ENCODE measurements at places on chromosomes 1 and 21.

- peak; percentile 44 for DNase-seq
Measured at GRCh38 chr1:248611883-248612414, 14.4 kb upstream of the OR2T10 start.

DNA sequence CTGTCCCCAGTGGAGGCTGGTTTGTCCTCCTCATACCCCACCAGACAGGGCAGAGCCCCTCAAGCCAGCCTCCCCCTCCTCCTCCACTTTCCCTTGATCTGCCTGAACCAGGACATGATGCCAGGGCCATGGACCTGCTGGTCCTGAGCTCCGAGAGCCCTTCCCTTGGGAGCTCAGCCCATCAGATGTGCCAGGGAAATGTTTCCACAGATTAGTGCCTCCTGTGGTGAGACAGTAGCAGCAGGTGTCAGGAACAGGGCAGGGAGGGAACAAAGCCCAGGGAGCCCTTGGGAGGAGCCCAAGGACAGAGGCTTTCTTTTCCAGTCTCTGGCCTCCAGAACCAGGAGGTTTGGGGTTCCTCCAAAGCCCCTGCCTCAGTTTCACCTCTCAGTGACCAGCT, 14.6 kb upstream of the SLC41A1 start:
- DNase-seq: no peak

DNA sequence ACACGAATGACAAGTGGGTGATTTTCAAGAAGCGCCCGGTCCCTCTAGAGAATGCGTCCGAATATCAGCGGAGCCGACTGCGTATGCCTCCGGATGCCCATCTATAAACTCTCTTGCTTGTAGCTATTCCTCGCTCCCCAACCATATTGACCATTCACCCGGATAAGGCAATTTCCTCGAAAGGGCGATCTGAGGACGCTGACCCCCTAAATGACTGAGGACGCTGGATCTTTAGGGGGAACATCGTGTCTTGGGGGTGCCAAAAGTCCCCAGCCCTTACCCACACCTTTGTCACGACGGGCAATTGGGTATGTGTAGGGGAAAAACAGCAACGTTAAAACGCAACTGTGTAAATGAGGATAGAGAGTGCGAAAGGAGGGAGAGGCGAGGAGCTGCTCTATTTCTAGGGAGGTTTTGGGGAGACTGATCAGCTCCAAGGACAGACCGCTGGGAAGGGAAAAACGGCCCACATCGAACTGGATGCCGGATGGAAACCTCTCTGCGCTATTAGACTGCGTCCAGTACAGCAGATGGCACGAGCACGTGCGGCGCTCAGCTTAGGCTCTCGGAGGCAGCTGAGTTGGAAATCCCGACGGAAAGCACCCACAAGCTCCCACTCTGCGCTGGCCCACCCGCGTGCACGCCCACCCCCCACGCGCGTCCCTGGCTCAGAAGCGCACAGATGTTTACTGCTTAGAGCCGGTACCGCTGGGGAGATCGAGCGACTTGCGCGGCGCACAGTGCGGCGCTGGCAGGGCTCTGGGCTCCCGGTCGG, 2.9 kb upstream of the PRRX1 start:
- no peak for DNase-seq

DNA sequence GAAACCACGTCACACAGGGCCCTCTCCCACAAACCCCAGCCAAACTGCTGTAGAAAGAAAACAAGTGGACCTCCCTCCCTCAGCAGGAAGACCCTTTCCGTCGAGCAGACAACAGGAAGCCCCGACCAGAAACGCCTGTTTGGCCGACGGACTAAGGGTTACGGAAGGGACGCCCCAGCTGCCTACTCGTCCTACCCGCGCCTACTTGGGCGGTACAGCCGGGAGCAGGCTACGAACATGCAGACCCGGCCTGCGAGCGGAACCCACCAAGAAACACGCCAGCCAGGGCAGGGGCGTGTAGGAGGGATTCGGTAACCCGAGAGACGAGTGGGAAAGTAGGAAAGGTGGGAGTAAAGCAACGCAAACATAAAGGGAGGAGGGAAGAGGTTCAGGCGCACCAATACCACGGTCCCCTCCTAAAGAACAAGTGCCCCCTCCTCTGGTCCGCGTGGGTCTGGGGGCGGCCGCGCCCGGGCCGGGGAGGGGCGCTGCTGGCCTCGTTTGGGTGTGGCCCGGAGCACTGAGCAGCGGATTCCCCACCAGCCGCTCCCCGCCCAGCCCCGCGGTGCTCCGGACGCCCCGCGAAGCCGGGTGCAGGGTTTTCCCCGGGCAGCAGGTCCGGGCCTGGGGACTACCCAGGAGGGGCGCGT, 450 bp downstream of the S100A10 start:
- DNase-seq: peak; percentile 63

GRCh38 chr1:203295796-203296195, 9.5 kb upstream of the BTG2 start:
- DNase-seq: no peak

GRCh38 chr1:225342695-225343094, 85.1 kb downstream of the LBR start:
- no peak for DNase-seq

DNA sequence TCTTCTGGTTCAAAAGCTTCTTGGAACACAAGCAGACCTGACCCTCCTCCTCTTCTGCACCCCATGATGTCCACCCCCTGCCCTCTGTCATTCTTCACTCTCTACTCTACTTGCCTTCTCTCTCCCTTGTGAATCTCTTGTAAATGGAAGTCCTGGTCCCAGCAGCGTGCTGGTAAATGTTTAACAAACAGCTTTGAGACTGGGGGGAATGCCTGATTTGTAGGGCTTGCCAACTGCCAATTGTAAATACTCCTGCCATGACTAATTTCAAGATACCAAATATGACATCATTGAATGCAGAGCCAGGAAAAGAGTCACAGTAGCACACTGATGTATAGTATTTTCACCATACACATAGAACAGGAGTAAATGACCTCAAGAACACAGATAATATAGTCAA, 40.9 kb upstream of the LRRN2 start:
- peak; percentile 53 for DNase-seq

- DNase-seq: no peak
Measured at GRCh38 chr1:17688217-17688810, 66.8 kb upstream of the ACTL8 start.

GRCh38 chr21:19031953-19032352, 628.4 kb upstream of the TMPRSS15 start:
- DNase-seq: no peak

DNA sequence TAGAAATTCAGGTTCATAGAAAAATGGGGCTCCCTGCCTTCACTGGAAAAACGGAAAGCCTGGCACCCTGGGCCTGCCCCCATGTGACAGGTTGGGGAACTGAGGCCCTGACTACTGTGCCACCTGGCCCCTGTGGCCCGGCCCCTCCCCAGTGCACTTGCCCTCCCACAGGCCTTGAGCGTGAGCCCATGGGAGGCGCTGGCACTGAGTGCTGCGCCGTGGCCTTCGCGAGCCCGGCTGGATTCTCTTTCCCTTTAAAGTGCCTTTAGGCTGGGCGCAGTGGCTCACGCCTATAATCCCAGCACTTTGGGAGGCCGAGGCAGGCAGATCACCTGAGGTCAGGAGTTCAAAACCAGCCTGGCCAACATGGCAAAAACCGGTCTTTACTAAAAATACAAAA, 45.7 kb downstream of the SLC37A1 start:
- DNase-seq: no peak

DNA sequence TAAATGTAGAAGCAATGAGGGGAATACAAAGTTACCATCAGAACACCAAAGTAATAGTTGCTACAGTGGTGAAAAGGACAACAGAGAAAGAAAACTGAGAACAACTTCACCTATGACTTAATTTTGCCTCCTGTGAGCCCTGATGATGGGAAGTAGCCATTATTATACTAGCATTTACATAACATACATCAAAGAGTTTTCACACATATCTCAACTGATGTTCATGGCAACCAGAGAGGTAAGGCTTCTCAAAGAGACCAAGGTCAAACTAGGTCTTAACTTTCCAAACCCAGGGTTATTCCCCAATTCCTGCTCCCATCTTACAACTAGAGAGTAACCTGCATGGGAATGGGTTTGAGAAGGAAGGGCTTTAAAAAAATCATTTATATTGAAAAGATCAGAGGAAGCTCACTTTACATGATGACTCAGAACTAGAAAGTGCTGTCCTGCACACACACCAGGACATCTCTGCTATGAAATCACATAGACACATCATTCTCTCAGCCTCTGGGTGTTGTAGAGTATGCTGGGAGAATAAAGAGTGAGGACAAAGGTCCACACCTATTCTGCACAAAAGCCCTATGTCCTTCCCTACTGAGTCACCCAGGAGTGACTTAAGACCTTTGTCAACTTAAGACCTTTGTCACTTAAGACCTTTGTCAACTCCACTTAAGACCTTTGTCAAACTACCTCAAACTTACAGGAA, 179.7 kb downstream of the TNFSF18 start:
- peak; percentile 67 for DNase-seq

GRCh38 chr1:186819126-186819525, 9.6 kb upstream of the PLA2G4A start:
- DNase-seq: peak; percentile 79

DNA sequence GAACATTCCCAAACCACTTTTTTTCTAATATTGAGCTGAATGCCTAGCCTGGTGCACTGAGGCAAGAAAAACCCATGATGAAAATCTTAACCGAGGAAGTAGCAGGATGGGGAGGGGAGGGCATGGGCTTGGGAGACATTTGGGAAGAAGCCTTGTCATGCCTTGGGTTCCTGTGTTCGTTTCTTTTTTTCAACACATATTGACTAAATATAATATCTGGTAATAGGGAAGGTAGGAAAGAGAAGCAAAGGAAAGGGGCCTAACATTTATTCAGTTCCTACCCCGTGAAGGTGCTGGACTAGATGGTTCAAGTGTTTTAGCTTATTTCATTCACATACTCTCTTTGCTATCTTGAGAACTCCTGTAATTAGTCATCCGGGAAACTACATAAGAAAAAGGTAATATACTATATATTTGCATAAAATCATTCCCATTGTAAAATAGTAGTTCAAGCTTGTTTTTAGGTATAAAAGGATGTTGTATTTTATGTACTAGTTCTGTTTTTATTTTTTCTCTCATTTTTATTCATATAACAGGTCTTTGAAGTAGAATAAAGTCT, 62.1 kb downstream of the ST3GAL3 start:
- no peak for DNase-seq

DNA sequence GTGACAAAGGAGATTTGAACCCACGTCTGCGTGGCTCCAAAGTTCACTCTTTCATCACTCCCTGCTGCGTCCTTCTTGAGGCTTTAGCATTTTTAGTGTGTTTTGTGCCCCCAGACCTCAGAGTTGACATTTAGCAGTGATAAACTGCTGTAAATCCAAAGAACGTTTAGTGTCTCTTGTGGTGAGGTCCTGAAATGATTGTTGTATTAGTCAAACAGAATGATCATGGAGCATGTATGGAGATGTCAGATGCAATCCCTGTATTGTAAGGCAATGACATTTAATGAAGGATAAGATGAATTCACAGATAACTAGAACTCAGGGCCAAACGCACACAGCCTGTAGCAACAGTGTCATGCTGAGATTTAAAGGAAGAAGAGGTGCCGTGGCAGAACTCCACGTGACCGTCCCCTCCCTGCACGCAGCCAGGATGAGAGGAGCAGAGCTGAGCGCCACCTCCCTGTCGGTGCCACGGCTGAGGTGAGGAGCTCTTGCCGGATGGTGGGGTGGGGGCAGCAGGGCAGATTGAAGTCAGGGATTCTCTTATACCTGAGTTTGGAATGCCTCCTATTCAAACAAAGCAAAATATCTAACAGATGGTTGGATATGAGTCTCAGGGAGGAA, 30.1 kb downstream of the NTPCR start:
- peak; percentile 46 for DNase-seq

- DNase-seq: peak; percentile 23
Measured at GRCh38 chr1:155379631-155380090, 59.0 kb downstream of the RUSC1 start.

GRCh38 chr1:229092377-229093237, 178.3 kb upstream of the RAB4A start:
- no peak for DNase-seq

- DNase-seq: no peak
Measured at GRCh38 chr1:230277201-230278025, 148.7 kb downstream of the PGBD5 start.

DNA sequence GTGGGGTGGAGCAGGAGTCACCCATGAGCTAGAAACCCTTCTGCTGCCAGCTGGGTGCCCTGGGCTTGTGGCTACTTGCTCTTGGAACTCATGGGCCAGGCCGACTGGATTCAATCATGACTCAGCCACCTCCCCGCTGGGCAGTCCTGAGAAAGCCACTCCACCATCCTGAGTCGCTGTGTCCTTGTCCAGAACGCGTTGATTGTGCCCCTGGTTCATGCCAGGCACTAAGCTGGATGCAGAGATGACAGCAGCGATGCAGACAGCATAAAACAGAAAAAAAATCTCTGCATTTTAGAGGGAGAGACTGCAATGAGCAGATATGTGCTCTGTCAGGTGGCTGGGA, 10.6 kb downstream of the PADI1 start:
- peak; percentile 58 for DNase-seq

- DNase-seq: no peak
Measured at GRCh38 chr1:75671708-75672107, 52.8 kb upstream of the ACADM start.

- DNase-seq: no peak
Measured at GRCh38 chr1:174713796-174714195, 266.0 kb downstream of the GPR52 start.

- no peak for DNase-seq
Measured at GRCh38 chr1:205236951-205237475, 9.3 kb downstream of the TMCC2 start.

GRCh38 chr1:226611301-226611700, 62.7 kb downstream of the STUM start:
- DNase-seq: no peak

DNA sequence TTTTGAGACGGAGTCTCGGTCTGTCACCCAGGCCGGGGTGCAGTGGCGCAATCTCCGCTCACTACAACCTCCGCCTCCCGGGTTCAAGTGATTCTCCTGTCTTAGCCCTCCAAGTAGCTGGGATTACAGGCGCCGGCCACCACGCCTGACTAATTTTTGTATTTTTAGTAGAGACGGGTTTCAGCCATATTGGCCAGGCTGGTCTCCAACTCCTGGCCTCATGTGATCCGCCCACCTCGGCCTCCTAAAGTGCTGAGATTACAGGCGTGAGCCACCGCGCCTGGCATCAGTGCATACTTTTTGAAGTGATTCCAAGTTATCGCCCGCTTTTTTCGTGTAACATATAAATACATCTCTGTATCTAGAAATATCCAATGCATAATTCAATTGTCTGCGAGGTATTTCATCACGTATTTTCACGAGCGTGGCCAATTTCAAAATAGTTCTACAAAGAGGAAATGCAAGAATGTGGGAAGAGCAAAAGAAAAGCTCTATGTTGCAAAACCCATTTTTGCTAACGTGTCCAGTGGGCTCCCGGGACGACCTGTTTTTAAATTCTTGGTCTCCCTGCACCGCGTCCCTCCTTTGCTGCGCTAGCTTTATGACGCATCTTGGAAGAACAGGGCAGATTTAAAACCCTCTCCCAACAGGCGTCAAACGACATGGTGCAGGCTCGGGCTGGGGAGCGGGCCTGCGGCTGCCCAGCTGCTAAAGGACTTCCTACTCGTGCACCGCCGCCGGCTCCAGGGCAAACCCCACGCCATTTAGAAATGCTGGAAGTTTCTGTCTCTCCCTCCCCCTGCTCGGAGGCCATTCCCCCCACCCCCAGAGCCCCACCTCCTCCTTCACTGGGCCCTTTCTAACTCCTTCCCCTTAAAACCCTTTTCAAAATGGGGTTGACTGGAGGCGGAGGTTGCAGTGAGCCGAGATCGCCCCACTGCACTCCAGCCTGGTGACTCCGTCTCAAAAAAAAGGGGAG, 923 bp upstream of the IFNGR2 start:
- peak; percentile 75 for DNase-seq
